ENCODE measurements at places on chromosomes 7 and 10.

GRCh38 chr7:50827281-50827680 is 44.6 kb upstream of the GRB10 start:
- no peak for DNase-seq

GRCh38 chr7:128045158-128045557 is 13.9 kb upstream of the LRRC4 start:
- DNase-seq = no peak

DNA sequence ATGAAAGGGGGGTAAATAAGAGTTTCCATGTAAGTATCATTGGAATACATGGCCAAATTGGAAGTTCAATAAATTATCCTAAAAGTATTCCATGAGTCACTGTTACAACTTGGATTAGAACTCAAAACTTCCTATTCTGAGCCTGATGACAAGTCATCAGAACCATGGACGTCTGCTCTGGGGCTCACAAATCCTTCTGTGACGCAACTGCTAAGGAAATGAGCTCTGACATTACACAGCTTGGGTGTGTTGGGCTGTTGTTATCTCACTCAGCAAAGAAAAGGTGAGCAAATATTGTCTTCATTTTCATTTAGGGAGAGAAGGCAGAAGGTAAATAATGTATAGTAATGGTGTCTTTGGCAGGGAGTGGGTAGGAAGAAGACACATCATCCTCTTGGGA is 214.8 kb upstream of the ADO start:
- no peak for DNase-seq

DNA sequence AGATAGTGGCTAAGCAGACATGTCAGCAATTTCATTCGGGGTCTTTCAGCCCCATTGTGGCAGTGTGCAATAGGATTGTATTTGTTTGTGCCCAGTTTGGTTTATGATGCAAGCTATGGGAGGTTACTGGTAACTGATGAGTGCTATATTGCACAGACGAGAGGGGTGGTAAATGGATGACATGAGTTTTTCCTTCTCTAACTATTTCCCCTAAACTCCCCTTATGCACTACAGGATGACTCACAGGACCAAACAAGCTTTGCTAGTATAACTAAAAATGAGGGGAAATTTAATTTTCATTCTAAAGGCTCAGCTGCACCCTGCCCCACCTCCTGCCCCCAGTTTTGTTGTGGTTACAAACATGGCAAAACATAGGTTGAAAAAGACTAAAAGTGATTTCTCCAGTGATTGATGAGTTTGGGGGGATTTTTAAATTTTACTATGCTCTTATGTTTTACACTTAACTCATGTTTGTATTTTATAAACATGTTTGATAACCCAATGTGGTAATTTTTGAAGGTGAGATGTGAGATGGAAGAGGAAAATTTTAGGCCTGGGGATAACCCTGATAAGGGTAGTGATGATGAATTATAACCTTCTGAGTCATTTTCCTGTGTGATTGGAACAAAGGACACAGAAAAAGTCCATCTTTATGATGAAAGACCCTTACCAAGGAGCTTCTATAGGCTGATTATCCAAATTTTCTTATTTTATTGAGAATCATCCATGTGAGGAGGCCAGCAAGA is 60.8 kb upstream of the NAMPT start:
- DNase-seq = peak; percentile 4

- DNase-seq = no peak
These were observed 177.4 kb downstream of the ADK start for GRCh38 chr10:74328388-74328787.

DNA sequence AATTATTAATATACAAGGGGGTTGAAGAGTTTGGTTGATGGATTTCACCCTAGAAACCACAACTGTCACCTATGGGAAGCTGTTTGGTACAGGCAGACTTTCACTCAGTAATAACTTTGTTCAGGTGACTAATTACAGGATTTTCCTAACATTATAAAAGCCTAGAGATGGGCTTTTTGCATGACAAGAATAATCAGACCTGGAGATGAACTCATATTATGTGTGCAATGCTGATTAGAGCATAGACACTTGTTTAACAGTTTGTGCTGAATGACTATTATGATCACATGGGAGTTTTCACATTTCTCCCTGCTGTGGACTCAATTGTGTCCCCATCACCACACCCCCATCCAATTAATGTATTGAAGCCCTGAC is 90.2 kb upstream of the STEAP4 start:
- no peak for DNase-seq

- no peak for DNase-seq
These were observed 10.8 kb downstream of the ZNF394 start for GRCh38 chr7:99489235-99489634.

Measured in stimulated activated CD8-positive, alpha-beta memory T cell treated with anti-CD3 and anti-CD28 coated beads, Interleukin-4, amount 100 ng/mL, for 1 hour (primary cell).